D341Med (cell line): ENCODE measurements at places on chromosomes 7 and 10.

DNA sequence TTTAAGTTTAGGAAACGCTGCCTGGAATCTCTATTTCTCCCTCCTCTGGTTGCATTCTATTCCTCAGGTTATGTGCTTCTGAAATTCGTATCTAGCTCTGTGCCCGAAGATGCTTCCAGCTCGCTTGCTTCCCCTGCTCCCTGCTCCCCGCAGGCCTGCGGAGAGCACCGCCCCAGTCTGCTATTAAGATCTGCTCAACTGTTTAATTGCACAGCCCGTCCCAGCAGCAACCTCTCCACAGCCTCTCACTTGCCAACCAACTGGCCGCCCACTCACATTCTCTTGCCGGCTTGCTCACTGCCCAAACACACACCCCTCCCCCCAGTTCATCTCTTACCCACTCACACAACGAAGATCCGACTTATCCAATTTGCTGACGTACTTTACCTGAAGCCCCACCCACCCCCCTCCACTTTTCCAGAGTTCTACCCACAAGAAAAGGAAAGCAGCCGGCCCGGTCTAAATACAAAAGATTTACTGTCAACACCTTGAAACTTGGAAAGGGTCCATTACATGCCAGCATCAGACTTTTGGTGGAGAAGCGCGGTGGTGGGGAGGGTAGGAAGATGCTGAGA, 167.3 kb upstream of the KLF14 start:
- no peak for DNase-seq

DNA sequence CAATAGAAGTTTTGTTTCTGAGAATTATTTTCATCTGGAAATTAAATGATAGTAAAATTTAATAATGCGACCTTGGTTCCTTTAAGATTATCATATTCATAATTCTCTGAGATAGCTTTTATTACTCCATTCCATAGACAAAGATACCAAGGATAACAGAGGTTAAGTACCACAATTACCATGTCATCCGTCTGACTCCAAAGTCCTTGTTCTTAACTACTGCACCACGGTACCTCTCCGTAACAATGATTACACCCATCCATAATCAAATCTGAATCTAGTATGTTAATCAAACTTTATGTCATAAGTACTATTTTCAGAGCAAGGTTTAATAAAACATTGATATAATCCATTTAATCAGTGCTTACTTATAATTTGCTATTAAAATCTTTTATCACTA, 8.4 kb downstream of the ZDHHC6 start:
- no peak for DNase-seq

DNA sequence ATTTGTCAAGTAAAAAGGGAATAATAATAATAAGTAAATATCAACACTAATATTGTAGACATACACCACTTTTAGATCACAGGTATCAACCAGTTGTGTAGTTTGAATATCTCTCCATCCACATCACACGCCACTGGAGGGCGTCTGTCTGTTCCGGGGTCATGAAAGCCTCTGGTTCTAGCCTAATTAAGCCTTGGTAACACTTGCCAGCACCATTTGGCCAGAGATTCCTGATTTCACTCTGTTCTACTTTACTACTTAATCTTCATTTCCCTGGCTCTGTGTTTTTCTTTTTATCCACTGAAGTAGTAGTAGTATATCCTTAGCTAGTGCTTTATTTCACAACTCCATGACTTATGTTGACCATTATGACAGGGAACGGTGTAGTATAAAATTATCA, 285.6 kb upstream of the POM121L12 start:
- DNase-seq: peak; percentile 34

- no peak for DNase-seq
Measured at GRCh38 chr7:131031099-131031868, 296.4 kb upstream of the MKLN1 start.

- DNase-seq: no peak
Measured at GRCh38 chr7:11935905-11936304, 103.9 kb upstream of the THSD7A start.

DNA sequence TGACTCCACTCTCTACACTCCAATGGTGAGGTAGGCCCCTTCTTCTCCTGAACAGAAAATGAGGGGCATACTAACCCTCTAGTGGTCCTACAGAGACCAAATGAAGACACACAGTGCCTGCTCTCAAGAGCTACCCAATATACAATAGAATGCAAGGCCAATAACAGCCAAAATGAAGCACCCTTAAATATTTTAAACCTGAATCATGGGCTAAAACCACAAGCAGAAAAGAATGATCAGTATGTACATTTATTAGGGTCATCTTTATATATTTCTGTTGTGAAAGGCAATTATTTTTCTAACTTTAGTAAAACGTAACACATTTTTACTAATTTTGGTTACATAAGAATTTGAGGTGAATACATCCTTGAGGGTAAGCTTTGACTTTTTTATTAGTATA, 49.9 kb upstream of the COL1A2 start:
- no peak for DNase-seq

- DNase-seq: no peak
Measured at GRCh38 chr10:31064348-31064747, 32.7 kb upstream of the ZNF438 start.

DNA sequence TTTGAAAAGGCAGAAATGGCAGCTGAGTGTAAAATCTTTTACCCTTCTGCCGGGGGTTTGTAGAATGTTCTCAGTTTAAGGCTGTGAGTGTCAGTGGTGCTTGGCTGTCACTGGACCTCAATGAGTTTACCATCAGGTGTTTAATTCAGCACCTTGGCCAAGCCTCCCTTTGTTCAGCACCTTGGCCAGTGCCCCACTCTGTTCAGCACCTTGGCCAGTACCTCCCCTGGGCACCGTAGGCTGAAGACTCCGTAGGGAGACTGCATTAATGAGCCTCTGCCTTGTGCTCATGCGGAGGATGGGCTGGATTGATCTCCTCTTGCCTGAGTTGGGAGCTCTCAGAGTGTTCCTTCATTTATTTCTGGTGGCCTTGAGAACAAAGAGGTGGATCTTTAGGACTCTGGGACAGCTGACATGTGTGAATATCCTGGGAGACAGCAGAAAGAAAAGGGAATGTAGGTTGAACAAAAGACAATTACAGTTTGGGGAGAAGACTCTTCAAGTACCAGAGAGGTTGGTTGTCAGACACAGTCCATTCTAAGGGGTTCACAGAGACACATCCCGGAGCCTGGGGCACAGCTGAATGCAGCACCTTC, 1.6 kb downstream of the FAM24A start:
- no peak for DNase-seq

DNA sequence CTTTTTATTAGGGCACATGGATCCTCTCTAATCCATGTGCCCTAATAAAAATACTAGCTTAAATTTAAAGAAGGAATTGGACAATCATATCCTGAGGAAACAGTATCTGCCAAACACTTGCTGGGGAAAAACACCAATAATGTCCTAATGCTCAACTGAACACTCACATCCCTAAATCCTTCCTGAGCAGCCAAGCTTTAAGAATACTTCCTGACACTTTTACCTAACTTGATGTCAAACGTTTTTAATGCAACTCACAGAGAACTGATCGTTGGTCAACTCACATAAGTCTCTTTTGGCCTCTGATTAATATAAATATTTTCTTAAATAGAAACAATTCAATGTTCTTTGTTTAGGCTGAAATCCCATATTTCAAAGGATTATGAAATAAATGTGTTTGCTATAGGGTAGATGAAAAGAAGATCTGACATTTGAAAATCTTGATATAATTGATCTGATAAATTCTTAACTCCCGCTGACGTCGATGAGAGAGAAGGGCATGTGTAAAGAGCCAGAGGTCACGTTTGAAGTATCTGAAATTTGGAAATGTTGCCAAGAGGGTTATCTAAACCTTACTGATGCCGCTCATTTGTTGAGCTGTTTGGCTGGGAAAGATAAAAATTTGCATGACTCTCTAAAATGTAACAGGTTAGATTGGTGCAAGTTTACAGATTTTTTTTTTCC, 122.8 kb upstream of the RHOBTB1 start:
- DNase-seq: no peak

- DNase-seq: no peak
Measured at GRCh38 chr10:65112573-65112972, 1591.4 kb downstream of the REEP3 start.

GRCh38 chr10:69426376-69426727, 9.6 kb upstream of the TACR2 start:
- DNase-seq: no peak

DNA sequence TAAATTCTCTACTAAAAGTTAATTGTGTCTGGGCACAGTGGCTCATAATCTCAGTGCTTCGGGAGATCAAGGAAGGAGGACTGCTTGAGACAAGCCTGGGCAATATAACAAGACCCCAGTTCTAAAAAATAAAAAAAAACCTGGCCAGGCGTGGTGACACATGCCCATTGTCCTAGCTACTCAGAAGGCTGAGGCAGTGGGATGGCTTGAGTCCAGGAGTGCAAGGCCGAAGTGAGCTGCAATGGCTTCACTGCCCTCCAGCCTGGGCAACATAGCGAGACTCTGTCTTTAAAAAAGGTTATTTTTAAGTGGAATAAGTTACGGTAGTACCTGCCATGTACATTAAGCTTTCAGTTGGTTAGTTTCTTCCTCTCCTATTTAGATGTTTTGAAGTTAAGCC, 28.9 kb downstream of the CDK14 start:
- no peak for DNase-seq

DNA sequence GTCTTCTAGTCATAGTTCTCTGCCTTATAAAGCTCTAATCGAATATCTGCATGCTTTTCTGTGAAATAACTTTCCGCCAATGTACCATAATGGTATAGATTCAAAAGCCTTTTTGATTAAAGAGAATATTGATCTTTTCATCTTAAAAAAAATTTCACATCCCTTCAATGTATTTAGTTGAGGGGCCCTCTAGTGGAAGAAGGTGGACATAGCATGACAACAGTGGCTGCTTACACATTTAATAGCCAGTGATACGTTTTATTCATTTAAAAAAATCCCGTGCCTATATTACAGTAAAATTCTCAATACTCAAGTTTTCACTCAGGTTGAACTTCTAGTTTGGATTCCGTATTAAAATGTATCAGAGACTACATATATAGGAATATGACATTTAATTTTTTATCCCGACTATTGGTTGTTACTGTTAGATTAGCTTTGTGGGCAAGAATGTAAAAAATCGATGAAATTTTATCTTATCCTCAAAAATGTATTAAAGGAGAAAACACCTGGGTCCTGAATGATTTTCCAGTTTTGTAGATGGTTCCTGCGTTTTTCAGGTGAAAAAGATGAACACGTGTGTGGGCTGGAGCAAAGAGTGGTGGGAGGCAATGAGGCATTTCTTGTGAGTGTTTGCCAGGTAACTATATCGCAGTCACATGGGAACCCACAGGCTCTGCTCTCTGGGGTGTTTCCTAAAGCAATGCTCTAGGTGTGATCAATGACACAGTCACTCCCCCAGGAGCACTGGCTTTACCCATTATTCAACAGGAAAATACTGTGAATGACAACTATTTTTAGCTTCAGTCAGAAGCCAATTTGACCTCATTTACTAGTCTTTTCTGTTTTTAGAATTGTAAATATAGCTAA, 24.1 kb upstream of the PNLIP start:
- DNase-seq: peak; percentile 28

DNA sequence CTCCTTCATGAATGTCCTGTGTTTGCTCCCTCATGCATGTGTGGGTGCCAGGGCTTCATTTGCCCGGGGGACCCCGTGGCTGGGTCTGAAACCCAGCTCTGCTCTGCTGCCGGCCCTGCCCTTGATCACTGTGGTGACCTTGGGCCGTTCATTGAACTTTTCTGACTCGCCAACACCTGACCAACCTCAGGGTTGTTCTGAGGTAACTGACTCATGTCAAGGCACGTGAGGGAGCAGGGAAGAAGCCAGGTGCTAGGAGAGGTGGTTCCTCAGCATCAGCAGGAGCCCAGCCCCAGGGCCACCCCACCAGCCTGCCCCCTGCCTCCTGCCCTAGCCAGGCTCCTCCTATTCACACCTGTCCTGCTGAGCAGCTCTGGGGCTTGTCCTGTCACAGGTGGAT, 47.9 kb downstream of the TBATA start:
- DNase-seq: no peak

DNA sequence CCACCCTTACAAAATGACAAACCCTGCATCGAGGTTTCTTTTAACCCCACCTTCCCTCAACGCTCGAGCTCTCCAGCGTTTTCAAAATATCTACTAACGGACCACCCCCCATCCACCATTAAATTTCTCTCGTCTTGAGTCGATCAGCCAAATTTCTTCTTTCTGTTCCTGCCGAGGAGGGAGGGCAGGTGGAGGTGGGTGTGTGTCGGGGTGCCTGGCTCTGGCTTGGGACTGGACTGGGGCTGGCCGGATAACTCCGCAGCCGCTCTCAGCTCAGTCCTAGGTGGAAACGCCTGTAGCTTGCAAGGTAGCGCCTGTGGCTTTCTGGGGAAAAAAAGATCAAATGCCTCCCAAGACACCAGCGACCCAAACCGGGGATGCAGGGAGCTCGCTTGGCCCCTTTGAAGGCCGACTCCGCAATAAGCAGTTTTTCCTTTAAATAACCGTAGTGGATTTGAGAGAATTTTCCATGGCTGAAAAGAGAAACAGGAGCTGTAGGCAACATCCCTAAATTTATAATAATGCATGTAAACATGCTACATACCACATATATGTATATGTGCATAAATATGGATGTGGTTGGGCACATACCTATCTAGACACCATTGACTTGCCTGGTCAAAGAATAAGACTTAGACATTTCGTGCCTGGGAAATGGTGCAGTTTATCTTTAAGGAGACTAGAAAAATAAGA, 1.9 kb upstream of the TMEM178B start:
- peak; percentile 35 for DNase-seq

DNA sequence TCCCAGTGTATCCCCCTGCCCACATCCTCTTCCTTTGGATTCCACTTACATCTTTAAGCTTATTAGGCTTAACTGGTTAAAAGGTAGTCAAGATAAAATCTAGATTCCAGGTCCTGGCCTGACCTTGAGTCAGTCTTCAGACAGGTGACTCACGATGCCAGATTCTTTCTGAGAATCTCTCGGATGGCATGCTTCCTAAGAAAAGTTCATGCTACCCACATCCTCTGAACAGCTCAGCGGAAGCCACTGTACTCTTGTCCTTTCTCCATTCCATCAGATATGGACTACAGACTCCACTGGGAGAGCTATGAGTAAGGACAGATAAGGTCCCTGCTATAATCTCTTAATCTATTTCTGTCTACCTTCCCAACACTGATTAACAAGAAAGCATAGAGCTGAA, 43.4 kb downstream of the DNMBP start:
- no peak for DNase-seq

DNA sequence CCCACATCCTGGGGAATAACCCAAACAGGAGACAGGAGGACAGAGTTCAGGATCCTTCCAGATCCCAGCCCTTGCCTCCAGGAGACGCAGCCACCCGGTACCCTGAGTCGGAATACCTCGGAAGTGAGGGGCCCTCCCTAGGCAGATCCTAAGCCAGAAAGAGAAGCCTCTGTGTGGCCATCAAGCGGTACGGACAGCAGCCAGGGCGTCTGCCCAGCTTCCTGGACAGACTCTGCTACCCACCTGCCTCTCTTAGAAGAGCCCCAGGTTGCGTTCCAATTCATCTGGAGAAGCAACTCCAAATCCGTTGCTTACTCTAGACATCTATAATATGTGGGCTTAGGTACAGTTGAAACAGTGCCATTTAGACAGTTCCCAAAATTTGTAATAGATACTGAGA, 220.2 kb upstream of the SH2B2 start:
- DNase-seq: no peak

- DNase-seq: no peak
Measured at GRCh38 chr7:40483630-40484029, 348.8 kb downstream of the SUGCT start.

GRCh38 chr7:158576050-158576762, 11.4 kb downstream of the PTPRN2 start:
- DNase-seq: no peak

- DNase-seq: peak; percentile 78
Measured at GRCh38 chr7:44072364-44073231, 7.2 kb upstream of the PGAM2 start.

- DNase-seq: no peak
Measured at GRCh38 chr7:106068986-106069385, 43.1 kb downstream of the SYPL1 start.
